Psoas muscle (tissue), 8 donors: ENCODE measurements at places on chromosomes 4 and X. TPM values are rescaled to one million over a fixed set of nuclear protein-coding genes. Genes with fewer than 3 reads are reported as not detected.

Gene CXCL8
- 0.21 TPM for polyA plus RNA-seq

Gene RBMX2
- polyA plus RNA-seq = 13.9 TPM

Gene SORCS2
- polyA plus RNA-seq = 0.18 TPM

Gene CXXC4
- polyA plus RNA-seq = 0.05 TPM

Gene HOPX
- polyA plus RNA-seq = 6.5 TPM

Gene BLTP1
- polyA plus RNA-seq = 20.1 TPM

Gene TLR7
- 0.04 TPM for polyA plus RNA-seq

Gene CPE
- polyA plus RNA-seq = 10.1 TPM

Gene SMIM10L2A
- polyA plus RNA-seq = 0.12 TPM

- DNase-seq = no peak
Observed at GRCh38 chr4:137394018-137394417, 138.3 kb downstream of the PCDH18 start.

DNA sequence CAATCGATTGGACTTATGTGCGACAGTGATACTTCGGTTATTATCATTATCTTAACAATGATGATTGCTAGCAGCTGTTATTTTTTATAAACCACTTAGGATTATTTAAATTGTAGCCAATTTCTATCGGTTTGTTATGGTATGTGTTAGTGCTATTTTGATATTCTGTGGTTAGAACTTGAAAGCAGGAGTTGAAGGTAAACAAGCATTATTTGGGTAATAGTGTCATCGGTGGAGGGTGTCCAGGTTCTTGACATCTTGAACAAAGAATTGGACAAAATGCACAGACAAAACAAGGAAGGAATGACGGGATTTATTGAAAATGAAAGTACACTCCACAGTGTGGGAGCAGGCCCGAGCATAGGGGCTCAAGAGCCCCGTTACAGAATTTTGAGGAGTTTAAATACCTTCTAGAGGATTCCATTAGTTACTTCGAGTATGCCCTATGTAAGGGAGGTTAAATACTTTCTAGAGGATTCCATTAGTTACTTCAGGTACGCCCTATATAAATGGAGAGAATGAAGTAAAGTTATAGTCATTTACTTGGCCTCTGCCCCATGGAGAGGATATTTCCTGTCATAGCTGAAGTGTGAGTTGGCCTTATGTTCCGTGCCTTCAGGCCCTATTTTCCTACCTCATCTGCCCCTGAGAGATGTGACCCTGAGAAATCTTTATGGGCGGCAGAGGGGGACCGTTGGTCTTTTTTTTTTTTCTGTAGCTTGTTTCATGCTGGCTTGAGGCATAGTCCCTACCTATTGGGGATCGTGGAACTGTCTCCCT is 13.1 kb downstream of the MOB1B start:
- DNase-seq = no peak

DNA sequence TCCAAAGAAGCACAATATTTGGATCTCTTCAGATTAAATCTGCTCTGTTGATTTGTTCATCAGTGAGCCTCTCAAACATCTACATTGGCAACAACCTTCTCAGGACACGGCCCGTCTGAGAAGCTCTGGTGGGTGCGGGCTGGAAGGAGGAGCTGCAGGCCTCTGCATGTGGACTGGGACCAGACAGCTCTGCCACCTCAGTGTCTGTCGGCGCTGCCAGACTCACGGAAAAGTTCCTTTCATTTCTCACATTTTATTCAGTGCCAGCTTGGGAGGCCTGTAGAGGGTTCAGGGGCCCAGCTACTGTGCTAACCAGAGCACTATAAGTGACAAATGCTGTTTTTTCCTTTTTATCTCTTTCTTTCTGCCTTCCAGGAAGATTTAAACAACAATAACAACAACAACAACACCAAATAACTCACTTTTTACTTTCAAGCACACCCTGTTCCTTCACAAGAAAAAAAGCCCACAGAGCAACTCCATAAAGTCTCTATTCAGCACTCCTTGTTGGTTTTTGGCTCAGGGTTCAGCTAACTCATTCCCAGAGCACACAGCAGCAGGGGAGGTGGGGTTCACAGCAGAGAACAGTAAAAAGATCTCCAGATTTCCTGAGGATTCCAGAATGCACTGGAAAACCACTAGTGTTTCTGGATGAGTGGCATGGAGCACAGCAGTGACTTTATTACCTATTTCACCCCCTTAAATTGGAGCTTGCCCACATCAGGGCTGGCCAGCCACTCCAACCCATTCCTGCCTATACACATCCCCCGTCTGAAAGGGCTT is 23.2 kb upstream of the HOPX start:
- no peak for DNase-seq

DNA sequence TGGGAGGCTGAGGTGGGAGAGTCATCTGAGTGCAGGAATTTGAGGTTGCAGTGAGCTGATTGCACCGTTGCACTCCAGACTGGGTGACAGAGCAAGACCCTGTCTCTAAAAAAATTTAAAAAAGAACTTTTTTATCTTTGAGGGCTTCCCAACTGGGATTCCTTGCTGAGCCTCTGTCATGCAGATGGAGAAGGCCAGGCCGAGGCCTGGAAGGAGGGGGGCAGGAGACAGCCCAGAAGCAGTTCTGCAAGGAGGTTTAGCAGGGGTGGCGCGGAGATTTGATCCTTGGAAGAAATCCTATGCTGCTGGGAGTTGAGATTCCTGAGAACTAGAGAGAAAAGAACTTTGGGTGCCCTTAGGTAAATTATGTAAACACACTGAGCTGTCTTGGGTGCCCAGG is 2.5 kb upstream of the ARSD start:
- no peak for DNase-seq

DNA sequence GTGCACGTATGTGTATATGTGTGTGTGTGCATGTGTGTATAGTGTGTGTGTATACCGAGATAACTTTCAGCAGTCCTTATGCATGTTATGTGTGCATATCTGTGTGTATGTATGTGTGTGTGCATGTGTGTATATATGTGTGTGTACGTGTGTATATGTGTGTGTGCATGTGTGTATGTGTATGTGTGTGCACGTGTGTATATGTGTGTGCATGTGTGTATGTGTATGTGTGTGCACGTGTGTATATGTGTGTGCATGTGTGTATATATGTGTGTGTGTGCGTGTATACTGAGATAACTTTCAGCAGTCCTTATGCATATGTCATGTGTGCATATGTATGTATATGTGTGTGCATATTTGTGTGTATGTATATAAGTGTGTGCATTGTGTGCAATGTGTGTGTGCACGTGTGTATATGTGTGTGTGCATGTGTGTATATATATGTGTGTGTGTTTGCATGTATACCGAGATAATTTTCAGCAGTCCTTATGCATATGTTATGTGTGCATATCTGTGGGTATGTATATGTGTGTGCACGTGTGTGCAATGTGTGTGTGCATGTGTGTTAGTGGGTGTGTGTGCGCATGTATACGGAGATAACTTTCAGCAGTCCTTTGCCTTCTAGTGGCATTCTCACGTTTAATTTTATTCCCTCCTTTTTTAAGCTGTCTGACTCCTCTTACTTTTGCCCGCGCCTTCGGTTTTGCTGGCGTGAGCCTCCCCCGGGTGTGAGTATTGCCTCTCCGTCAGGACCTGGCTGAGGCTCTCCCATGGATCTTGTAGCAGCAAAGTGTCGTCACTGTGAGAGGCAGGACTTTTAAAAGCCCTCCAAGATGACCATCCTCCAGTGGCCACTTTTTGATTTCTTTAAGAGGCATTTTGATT is 99.6 kb upstream of the SHOX start:
- no peak for DNase-seq

DNA sequence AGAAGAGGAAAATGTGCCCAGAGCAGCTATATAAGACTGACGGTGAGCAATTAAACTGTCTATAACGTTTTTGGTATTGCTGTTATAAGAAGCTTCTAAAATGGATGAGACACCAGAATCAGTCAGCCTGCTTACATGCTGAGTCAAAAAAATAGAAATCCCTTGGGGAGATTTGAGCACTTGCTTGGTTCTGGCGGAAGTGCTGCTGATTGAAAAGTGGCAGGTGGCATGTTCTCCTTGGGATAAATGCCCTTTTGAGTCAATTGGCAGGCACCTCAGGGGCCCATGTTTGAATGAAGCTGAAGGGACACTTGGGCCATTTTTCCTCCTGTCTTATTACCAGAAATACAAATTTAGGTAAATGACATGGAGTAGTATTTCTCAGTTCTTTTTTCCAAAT is 148.7 kb downstream of the PTCHD1 start:
- DNase-seq = no peak

GRCh38 chr4:72112514-72113156 is 80.8 kb downstream of the NPFFR2 start:
- DNase-seq = no peak

GRCh38 chrX:41734530-41734929 is 10.5 kb downstream of the GPR82 start:
- DNase-seq = no peak

DNA sequence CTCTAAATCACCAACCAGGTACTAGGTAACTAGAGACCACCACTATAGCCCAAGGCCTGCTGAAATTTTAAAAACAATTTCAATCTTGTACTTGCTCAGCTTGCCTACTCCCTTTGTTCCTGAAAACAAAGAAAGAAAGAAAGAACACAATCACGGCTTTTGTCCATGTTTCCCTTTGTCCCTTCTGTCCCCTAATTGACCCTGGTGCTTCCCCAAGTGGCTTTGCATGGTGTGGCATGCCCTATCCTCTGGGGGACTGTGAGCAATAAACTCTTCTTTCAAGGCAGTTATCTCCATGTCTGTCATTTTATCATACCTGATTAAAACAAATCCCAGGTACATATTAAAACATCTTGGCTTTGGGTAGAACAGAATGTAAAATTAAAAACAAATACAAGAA is 94.8 kb downstream of the ARSJ start:
- no peak for DNase-seq

DNA sequence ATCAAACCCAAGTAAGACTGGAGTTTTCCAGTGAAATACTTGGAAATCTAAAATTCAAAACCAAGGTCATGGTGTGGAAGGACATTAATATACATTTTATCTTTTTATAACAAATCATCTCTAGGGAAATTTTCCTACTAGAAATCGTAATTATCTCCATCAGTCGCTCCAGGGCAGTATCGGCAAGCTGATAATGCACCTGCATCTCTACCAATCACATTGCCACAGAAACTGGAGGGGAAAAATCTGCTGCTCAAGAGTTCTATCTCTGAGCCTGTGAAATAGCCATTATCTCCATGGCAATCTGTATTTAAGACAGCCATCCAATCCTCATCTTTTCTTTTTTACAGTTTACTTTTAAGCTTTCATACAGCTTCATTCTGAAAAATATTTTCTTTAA is 538.3 kb upstream of the GALNT7 start:
- DNase-seq = no peak

- no peak for DNase-seq
Observed at GRCh38 chr4:162164906-162165510, 1.2 kb upstream of the FSTL5 start.

- DNase-seq = no peak
Observed at GRCh38 chr4:52957220-52957686, 95.1 kb downstream of the RASL11B start.

GRCh38 chr4:120753854-120754253 is 168.7 kb downstream of the PRDM5 start:
- no peak for DNase-seq

DNA sequence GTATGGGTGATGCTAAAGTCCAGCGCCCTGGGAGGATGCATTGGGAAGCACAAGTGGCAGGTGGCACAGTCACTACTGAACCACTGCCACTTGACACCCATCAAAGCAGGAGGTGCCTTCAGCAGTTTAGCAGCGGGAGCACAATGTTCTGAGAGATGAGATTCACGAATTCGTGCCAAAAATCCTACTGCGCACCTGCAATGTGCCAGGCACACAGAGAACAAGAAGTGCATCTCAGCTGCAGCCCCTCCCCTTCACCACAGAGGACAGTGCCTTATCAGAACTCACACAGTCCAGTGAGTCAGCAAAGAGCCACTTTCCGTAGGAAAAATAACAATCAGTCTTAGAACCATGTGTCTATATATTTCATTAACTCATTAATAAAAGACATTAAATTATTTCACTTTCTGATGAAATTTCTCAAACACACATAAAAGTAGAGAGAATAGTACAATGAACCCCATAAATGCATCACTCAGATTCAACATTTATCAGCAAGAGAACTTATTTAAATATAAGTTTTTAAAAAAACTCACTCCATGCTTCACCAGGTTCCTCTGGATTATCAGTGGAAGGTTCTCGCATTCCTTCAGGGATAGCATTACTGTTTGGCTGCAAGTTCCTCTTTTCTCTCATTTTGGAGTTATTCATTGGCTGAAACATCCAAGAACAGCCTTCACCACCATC is 47.0 kb downstream of the BEND2 start:
- DNase-seq = no peak

DNA sequence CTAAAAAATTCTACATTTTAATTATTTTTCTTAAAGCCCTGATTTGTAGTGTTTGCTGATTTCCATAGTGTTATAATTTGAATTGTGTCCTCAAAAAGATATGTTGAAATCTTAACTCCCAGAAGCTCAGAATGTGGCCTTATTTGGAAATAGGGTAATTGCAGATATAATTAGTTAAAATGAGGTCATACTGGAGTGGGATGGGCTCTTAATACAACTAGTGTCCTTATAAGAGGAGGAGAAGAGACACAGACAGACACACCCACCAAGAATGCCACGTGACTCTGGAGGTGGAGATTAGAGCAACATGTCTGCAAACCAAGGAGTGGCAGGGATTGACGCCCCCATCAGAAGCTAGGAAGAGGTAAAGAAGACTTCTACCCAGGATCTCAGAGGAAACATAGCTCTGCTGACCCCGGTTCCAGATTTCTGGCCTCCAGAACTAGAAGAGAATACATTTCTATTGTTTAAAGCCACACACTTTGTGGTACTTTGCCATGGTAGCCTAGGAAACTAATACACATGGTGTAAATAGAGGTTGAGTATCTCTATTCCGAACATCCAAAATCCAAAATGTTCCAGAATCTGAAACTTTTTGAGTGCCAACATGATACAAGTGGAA is 70.5 kb upstream of the IRF2 start:
- DNase-seq = no peak

GRCh38 chrX:72042852-72043248 is 88.9 kb downstream of the RTL5 start:
- DNase-seq = no peak

DNA sequence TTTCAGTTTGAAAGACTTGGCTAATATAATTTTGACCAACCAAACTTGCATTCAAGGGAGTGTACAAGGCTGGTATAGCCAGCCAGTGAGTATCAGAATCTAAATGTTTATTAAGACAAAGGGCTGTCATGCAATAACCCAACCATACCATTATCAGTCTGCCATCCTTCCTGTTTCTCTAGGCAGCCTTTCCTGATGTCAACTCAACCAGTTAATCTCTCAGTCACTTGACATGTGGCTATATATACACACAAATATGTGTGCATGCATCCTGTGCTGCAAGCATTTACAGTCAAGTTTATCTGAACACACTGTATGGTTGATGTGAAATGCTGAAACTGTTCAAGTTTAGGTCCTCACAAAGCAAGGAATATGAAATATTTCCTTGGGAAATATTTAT is 17.2 kb downstream of the BTK start:
- no peak for DNase-seq
